Stimulated activated CD4-positive, alpha-beta T cell treated with anti-CD3 and anti-CD28 coated beads, Interleukin-2, amount 100 ng/mL, for 48 hours (primary cell): ENCODE measurements at places on chromosomes 16 and 17.

- no peak for DNase-seq
Observed at GRCh38 chr17:62718429-62718828, 89.7 kb downstream of the MARCHF10 start.

DNA sequence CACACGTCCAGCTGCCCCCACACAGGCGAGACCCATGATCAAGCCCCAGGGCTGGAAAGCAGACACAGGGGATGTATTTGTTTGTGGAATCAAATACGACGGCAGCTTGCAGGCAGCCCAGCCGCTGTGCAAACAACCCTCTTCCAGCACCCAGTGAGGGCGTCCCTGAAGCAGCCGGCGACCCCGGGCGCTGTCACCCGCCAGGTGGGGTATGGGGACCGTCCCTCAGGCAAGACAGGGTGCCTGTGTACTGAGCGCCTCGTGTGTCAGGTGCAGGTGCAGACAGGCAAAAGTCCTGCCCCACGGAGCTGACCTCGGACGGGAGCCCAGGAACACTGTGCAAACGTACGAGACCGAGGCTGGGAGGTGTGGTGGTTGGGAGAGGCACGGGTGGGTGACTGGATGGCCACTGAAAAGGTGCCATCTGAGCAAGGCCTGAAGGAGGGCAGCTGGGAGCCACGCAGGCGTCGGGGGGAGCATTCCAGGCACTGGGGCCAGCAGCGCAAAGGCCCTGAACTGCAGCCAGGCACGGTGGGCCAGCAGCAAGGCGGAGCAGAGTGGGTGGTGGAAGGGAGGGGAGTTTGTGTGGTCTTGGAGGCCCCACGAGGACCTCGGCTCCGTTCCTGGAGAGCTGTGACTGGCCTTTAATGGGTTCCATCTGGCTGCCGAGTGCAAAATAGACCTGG is 48.5 kb downstream of the CBFA2T3 start:
- DNase-seq = no peak

- no peak for DNase-seq
Observed at GRCh38 chr16:3045758-3046640, at the start of gene MMP25. TSS of gene MMP25 (plus strand) at chr16:3046561. CDS start at chr16:3046918, 357 bp downstream.

GRCh38 chr17:77242118-77242851 is 101.5 kb downstream of the SEC14L1 start:
- DNase-seq = no peak

DNA sequence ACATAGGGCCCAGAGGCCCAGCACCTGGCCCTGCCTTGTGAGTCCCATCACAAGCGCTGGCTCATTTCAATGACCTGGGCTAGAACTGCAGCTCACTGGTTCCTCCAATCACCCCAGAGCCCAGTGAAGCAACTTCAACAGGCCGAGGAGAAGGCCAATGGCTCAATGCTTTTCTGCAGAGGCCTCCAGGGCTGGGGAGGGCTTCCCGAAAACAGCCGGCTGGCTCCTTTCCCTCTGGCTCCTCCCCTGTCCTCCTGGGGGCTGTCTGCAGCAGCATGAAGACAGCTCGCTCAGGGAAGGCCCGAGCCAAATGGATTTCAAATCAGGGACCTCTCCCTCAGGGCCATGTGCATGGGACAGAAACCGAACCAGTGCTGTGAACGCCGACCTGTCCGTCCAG is 121.6 kb downstream of the ZNF423 start:
- no peak for DNase-seq

DNA sequence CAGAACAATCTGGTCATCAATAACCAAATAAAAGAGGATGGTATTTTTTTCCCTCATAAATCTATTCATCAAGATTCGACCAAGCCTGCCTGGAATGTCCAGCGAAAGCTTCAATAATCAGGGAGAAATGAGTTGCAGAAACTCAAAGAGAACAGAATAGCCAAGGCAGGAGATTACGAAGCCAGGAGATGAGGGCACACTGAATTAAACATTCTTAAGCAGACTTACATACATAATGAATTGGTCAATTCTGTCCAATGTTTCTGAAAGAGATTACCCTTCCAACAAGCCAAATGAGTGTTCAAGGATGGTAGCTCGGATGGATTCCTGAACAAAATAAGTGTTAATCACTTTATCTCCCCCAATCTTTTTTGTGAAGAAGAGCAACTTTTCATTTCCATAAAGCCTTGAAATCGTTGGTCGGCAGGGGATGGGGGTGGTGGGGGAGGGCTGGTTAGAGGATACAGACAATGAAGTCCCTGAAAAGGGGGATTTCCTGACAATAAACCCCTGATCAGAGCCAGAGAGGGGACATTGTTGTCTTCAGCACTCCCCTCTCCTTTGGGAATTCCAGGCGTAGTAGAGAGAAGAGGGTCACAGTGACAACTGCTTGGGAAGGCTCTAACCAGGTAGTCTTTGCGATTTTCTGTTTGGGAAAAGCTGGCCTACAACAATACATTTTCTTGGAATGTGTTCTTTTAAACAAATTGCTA is 20.7 kb downstream of the TOX3 start:
- DNase-seq = no peak

DNA sequence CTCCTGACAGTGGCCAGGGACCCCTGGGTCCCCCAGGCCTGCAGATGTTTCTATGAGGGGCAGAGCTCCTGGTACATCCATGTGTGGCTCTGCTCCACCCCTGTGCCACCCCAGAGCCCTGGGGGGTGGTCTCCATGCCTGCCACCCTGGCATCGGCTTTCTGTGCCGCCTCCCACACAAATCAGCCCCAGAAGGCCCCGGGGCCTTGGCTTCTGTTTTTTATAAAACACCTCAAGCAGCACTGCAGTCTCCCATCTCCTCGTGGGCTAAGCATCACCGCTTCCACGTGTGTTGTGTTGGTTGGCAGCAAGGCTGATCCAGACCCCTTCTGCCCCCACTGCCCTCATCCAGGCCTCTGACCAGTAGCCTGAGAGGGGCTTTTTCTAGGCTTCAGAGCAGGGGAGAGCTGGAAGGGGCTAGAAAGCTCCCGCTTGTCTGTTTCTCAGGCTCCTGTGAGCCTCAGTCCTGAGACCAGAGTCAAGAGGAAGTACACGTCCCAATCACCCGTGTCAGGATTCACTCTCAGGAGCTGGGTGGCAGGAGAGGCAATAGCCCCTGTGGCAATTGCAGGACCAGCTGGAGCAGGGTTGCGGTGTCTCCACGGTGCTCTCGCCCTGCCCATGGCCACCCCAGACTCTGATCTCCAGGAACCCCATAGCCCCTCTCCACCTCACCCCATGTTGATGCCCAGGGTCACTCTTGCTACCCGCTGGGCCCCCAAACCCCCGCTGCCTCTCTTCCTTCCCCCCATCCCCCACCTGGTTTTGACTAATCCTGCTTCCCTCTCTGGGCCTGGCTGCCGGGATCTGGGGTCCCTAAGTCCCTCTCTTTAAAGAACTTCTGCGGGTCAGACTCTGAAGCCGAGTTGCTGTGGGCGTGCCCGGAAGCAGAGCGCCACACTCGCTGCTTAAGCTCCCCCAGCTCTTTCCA is 25.1 kb downstream of the C1QTNF1 start:
- no peak for DNase-seq

- DNase-seq = no peak
Observed at GRCh38 chr17:81803728-81804558, at the start of gene GCGR. TSS of gene GCGR (plus strand) at chr17:81804150. CDS start at chr17:81809019, 4,869 bp downstream.

DNA sequence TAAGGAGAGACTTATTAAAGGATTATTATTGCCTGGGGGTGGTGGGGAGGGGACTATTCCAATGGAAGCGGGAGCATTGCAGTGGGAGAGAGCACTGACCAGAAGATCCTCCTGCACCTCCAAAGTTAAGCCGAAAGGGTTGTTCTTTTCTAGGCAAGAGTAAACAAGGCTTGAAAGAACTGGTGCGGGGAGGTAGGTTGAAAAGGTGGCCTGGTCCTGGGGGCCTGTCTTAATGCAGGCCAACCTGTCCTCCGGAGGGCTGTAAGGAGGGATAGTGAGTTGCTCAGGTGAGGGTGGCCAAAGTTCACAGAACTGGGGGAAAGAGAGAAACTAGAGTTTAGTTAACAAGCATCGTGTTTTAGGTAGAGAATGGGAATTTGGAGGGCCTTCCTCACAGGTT is 65.3 kb downstream of the RAB11FIP4 start:
- no peak for DNase-seq
